ENCODE measurements at places on chromosomes 6 and 20.

DNA sequence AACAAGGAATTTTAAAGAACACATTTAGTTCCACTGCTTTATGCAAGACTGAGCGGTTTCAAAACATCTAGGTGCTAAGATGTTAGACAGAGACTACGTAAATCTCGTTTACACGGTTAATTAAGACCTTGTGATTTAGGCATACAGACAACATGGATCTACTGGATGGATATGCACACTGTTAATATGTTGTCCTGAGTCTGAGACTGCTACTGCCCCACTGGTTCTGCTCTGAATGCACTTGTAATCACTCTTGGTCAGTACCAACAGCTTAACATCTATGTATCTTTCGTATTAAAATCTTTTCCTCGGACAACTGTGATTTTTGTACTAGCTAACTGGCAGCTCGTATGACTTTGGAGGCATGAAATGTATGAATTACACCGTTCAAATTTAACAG lies 3.1 kb downstream of the MAN1A1 start:
- DNase-seq, result no peak

GRCh38 chr6:77450924-77451323 lies 12.4 kb downstream of the HTR1B start:
- no peak for DNase-seq

DNA sequence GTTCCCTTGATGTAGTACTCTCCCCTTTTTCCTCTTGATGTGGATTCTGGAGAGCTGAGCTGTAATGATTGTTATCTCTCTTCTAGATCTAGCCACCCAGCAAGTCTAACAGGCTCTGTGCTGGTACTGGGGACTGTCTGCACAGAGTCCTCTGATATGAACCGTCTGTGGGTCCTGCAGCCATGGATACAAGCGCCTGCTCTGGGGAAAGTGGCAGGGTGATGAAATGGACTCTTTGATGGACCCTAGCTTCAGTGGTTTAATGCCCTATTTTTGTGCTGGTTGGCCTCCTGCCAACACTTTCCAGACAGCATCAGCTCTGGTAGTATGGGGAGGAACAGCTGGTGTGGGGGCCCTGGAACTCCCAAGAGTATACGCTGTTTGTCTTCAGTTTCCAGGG lies 216.3 kb downstream of the ADGRG6 start:
- DNase-seq, result no peak

DNA sequence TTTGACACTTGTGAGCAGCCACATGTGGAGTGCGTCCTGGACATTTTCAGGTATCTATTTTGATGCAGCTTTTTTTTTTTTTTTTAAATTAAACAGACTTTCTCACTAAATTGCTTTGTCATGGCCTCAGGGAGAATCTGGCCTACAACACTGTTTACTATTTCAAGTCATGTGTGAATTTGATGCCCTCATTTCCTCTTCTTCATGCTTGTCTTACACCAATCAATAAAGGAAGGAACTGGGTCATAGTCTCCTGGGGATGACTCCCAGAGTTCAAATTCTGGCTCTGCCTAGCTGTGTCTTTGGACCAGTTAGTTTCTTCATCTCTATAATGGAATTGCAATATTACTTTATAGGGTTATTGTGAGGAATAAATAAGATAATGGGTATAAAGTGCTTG lies 554.1 kb downstream of the PRKN start:
- no peak for DNase-seq

DNA sequence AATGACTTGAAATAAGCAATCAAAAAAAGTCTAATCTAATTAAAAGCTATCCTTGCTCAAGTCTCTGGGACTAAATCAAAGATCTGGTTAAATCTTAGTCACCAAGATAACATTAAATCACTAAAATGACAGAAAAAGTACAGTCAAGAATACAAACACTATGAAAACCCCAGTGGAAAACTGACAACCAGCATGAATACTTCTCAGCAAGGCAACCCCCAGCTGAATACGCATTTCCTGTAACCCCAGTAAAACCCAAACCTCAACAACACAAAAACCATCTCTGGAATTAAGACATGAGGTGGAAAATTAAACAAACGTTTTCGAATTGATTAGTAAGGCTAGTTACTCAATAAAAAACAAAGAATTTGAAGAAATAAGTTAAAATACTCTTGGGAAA lies 23.7 kb upstream of the ZC3H12D start:
- no peak for DNase-seq

DNA sequence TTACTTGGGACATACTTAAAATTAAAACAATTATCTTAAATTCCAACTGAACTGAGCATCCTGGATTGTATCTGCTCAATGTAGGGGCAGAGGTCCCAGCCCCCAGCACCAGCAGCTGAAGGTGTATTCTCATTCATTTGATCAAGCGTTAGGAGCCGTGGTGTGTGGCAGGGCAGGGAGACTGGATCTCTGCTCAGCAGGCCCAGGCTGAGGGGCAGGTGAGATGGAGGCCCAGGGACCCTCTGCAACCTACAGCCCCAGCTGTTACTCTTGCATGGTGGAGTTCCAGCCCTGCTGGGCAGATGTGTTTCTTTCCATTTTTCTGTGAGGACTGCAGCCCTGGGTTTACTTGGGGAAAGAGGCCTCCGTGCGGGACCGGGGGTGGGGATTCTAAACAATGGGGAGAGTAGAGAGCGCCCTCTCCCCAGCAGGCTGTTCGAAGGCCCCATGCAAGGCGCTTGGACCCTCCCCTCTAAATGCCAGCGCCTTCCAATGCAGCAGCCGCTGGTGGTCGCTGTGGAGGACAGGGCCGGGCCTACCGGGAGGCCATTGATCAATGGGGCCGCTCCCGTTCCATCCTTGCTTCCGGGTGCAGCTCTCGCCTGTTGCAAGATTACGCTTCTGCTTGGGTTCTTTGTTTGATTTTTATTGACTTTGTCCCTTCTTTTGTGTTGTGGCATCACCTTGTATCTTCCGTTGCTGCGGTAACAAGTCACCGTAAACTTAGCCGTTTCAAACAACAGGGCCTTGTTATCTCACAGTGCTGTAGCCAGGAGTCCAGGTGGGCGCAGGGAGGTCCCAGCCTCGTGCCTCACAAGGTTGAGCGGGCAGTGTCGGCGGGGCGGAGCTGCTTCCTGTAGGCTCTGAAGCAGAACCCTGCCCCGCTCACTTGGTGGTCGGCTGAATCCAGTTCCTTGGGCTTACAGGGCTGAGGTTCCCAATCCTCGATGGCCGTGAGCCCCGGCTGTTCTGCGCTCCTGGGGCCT lies 134.8 kb upstream of the PHACTR3 start:
- DNase-seq, result no peak

GRCh38 chr6:138428944-138429598 lies 25.0 kb downstream of the HEBP2 start:
- DNase-seq, result no peak

GRCh38 chr6:35209081-35209480 lies 4.7 kb upstream of the SCUBE3 start:
- no peak for DNase-seq

GRCh38 chr20:35560105-35560511 lies 18.2 kb downstream of the ERGIC3 start:
- no peak for DNase-seq

GRCh38 chr6:108760126-108761050 lies 87.8 kb upstream of the ARMC2 start:
- DNase-seq, result no peak

- DNase-seq, result no peak
Measured at GRCh38 chr6:100493206-100493888, 28.6 kb upstream of the SIM1 start.

DNA sequence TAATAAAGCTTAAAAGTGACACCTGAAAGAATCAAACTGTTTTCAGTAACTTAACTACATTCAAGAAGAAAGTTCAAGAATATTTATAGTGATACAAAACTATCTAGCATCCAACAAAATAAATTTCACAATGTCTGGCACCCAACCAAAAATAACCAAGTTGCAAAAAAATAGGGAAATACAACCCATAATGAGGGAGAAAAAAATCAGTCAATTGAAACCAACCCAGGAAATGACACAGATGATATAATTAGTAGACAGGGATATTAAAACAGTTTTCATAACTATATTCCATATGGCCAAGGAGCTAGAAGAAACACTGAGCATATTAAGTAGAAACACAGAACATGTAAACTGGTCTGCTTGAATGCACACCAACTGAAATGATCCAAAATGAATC lies 120.2 kb upstream of the BEND3 start:
- no peak for DNase-seq

- no peak for DNase-seq
Measured at GRCh38 chr6:154673919-154674318, 59.3 kb upstream of the SCAF8 start.

GRCh38 chr20:18678549-18679419 lies 90.9 kb downstream of the DTD1 start:
- no peak for DNase-seq

DNA sequence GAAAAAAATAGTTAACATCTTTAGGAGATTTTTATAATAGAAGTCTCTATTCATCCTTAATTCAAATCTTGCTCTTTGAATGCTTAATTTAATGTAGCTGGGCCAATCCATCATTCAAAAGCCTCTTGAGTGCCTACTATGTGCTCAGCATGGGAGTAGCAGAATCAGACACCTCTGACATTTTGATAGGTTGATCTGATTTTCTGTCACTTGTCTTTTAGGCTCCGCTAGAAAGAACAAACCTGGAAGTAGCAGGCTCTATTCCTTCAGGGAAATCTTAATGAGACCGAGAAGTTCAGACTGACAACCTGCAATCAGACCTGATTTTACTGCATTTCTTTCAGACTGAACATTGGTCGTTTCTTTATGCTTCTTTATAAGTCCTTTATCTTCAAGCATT lies 588.6 kb upstream of the MANEA start:
- DNase-seq, result no peak

- peak; percentile 64 for DNase-seq
Measured at GRCh38 chr20:48722002-48722731, 105.6 kb downstream of the PREX1 start.

DNA sequence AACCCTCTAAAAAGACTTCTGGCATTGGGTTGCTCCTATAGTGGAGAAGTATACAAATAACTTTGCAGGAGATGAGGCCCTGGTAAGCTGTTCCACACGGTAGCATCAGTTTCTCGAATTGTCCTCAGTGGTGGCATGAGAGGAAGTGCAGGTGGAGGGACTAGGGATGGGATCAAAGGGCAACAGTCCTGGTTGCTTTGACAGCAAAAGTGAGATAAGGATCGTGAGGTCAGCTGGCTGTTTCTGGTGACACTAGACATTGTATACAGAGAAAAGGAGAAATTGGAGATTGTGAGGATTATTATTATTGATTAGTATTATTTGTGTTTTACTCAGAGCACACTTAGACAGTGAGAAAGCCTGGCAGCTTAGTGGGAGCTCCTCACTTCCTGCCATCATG lies 61.3 kb upstream of the EXOC2 start:
- DNase-seq, result no peak

GRCh38 chr6:36594816-36595643 lies 868 bp downstream of the SRSF3 start:
- no peak for DNase-seq

- DNase-seq, result no peak
Measured at GRCh38 chr6:29749668-29750067, 26.4 kb downstream of the HLA-F start.

GRCh38 chr6:81148751-81149150 lies 603.7 kb downstream of the TENT5A start:
- no peak for DNase-seq

- DNase-seq, result peak; percentile 57
Measured at GRCh38 chr6:159788276-159788675, 1.1 kb downstream of the TCP1 start.

GRCh38 chr20:41482647-41483552 lies 116.3 kb upstream of the EMILIN3 start:
- no peak for DNase-seq

DNA sequence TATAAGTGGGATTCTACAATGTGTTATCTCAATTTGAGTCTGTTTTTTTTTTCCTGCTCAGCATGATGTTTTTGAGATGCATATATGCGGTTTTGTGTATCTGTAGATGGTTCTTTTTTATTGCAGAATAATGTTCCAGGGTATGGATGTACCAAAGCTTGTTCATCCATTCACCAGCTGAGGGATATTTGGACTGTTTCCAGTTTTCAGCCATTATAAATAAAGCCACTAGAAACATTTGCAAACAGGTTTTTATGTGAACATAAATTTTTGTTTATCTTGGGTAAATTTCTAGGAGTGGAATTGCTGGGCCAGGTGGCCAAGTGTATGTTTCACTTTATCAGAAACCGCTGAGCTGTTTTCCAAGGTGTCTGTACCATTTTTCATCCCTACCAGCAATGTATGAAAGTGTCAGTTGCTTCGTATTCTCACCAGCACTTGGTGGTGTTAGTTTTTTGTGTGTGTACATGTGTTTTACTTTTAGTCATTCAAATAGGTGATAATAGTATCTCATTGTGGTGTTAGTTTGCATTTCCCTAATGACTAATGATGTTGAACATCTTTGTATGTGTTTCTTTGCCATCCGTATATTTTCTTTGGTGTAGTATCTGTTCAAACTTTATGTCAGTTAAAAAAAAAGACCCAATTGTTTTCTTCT lies 124.2 kb downstream of the CEBPB start:
- no peak for DNase-seq

GRCh38 chr6:158157064-158157764 lies 10.8 kb downstream of the SERAC1 start:
- DNase-seq, result no peak

GRCh38 chr6:64145658-64146057 lies 510.1 kb downstream of the PHF3 start:
- no peak for DNase-seq

DNA sequence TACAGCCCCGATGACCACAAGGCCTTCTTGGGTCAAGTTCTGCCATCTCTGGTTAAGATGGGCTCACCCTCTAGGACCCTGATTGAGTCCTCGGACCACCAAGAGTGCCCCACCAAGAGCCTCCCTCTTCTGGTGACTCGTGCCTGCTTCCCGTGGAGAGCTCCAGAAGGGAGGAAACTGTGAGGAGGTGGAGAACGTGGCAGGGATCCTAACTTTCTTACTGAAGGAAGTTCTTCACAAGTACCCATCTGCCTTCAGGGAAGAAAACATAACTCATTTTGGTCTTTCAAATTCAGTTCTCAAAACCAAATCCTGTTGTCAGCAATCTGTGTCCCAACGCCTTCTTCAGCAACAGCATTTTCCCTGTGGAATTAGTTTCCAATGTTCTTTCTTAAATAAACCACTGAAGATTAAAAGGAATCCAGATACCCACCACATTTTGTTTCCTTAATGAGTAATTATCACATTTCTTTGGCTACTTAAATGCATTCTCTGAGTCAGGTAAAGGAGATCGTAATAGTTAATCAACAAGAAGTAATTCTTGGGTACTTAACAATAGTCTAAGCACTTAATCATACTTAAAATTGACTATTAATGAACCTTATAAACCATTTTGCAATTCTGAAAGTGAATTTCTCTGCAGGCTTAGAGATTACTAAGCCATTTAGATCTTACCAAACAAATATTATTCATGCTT lies 185.8 kb upstream of the SGK1 start:
- DNase-seq, result no peak

DNA sequence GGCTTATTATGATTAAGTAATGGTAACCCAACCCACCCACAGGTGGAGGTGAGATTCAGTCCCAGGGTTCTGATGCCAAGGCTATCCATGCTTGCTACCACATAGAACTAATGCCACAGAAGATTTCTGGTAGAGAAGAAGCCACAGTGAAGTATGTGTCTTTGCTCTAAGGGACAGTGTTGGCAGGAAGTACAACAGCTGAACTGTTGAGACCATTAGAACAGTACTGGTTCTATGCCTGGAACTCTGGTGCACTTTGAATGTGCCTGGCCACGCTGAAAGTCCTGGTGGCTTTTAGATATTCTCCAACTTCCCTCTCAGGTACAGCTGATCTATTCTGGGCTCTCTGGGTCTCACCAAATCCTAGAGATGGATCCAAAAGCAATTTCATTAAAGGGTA lies 7.8 kb downstream of the STX7 start:
- no peak for DNase-seq

- no peak for DNase-seq
Measured at GRCh38 chr20:23099791-23100719, 13.9 kb upstream of the CD93 start.

Measured in Right ventricle myocardium inferior (tissue), 1 donor.